ENCODE measurements at places on chromosomes 12 and 14.

GRCh38 chr12:82407481-82407880 lies 49.2 kb downstream of the METTL25 start:
- no peak for DNase-seq

GRCh38 chr14:77154421-77154820 lies 12.8 kb upstream of the ZDHHC22 start:
- no peak for DNase-seq

DNA sequence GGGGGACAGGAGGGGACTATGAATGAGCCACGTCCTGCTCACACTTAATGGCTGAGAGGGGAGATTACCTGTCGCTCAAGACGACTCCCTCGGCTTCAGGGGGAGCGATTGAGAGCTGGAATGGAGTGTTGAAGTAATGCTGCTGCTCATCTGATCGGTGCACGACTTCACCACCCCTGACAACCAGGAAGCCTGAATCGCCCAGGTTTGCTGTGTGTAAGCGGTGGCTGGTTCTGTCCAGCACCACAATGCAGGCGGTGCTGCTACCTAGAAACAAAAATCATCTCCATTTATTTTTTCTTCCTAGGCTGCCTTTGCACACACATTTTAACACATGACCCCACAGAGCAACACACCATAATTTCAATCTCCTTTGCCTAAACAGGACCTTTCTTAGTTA lies 37.3 kb downstream of the PPTC7 start:
- no peak for DNase-seq

DNA sequence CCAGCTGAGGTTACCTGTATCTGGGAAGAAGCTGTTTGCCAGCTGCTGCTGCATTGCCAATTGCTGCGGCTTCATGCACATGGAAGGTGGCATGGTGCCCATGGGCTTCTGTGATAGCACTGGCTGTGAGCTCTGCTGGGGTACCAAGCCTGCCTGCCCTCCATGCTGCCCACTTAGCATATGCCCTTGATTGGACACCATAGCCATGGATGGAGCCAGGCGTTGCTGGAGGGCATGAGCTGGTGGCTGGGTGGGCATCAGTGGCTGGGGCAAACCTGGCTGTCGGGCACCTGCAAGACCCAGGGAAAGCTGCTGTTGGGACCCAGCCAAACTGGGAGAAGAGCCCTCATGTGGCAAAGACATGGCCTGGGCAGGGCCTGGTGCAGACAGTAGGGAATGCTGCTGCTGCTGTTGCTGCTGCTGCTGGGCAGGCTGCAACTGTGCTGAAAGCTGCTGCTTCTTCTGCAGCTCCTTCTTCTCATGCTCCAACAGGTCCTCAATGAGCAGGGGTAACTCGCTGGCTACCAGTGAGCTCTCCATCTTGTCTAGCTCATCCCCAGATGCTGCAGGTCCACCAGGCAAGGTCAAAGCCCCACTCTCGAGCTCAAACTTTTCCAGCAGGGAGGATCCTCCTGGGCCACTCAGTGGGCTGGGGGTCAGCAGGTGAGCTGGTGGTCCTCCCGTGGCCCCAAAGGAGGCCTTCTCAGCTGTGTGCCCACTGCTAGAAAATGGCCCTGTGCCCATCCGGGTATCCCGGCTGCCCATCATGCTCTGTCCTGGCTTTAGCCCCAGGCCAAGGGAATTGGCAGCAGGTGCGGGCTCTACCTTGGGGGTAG lies 18.8 kb upstream of the PRKAG1 start:
- no peak for DNase-seq

Data from activated CD4-positive, alpha-beta T cell treated with anti-CD3 and anti-CD28 coated beads, Interleukin-10, Interleukin-2, amounts not matched to agents 100 ng/mL and 50 ng/mL, durations not matched to agents 16 hours and 8 hours (primary cell).